ENCODE measurements at places on chromosomes 3 and 15.

GRCh38 chr3:32813180-32813579 is 4.6 kb upstream of the TRIM71 start:
- DNase-seq, result no peak

DNA sequence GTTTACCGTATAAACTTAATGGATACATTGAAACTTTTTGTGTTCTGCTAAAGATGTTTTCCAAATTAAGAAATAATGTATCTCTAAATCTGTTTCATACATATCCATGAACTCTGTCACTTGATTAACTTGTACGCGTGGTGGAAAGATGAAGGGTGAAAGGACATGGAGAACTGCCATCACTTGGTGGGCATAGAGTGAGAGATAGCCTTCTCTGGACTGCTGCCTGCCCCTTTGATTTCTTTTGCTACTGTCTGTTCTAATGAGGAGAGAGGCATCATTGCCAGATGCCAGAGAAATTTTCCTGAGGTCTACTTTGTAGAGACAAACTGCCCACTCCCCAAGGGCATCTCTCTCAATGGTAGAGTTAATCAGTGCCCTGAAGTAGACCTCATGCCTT is 120.5 kb downstream of the SLMAP start:
- no peak for DNase-seq

GRCh38 chr3:81726735-81727134 is 34.7 kb downstream of the GBE1 start:
- DNase-seq, result no peak

DNA sequence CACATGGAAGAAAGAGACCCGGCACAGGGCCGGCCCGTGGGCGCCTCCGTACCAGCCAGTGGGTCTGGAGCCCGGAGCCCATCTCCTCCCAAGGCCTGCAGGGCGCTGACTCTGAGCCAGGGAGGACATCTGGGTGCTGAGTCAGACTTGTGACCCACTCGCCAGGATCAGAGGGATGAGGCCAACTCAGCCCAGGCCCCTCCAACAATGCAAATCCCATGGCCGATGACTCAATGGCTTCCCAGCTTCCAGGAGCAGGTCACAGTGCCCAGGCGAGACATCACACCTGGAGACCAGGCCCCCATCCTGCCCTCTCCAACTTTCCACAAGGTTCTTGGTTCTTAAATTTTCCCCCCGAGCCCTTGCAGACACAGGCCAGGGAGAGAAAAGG is 95.1 kb downstream of the LRIG1 start:
- no peak for DNase-seq

DNA sequence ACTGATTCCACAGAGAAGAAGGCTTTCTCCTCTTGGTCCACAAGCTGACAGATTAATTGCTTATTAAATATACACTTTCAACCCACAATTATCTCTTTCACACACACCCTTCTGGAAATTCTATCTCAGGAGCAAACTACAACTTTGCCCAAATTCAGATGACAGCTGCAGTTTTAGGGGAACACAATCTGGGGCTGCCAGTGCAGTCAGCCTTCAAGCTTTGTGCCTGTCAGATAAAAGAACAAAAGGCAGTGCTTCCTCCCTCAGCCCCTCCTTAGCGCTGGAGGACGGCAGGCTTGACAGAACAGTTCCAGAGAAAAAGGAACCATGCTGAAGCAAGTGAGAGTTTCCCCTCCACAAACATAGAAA is 99.6 kb downstream of the TMCC1 start:
- DNase-seq, result no peak

- DNase-seq, result no peak
These were observed 11.8 kb upstream of the HDC start for GRCh38 chr15:50277370-50277769.

GRCh38 chr3:81643721-81644120 is 117.7 kb downstream of the GBE1 start:
- no peak for DNase-seq

DNA sequence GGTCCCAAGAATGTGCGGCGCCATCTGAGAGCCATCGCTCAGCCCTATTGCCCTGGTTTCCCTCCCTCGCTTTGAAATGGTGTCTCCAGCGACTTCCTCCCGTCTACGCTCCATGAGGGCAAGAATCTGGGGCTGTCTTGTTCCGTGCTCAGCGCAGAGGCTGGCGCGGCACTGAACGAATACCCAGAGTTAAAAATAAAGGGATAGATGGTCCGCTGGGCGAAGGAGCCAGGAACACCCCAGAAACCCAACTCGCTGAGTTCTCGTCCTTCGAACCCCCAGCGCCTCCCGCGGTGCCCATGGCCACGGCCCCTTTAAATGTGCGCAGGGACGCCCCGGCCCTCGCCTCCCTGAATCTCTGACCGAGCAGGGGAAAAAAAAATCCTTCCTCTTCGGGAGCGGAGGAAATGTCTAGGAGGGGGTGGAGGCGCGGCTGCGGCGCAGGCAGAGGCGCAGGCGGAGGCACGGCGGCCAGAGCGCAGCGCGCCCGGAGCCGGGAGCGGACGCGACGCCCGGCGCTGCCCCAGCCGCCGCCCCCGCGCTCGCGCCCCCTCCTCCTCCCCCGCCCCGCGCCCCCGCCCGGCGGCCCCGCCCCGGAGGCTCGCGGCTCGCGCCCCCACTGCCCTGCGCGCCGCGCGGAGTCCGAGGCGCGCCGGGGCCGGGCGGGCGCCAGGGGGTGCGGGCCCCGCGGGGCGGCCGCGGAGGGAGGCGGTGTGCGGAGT is 8.5 kb upstream of the FGD5 start:
- DNase-seq, result no peak

DNA sequence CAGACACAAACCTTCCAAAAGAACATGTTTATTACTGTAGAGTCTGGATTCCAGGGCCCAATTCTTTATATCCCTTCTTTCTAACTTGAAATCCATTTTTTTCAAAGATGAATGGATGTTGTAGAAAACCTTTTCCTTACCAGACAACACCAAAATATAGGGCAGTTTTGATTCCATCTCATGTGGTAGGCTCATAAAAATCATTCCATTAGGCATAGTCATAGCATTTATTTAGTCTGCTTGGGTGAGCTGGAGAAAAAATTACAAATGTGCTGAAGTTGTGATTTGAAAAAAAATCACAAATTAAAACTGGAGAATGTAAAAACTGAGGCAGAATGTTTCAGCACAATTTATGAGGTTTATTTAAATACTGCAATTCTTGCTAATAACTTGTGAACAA is 199.3 kb upstream of the TBC1D5 start:
- DNase-seq, result no peak

GRCh38 chr3:188533612-188534357 is 379.8 kb downstream of the LPP start:
- no peak for DNase-seq
